ENCODE measurements at places on chromosomes 7 and 10.

DNA sequence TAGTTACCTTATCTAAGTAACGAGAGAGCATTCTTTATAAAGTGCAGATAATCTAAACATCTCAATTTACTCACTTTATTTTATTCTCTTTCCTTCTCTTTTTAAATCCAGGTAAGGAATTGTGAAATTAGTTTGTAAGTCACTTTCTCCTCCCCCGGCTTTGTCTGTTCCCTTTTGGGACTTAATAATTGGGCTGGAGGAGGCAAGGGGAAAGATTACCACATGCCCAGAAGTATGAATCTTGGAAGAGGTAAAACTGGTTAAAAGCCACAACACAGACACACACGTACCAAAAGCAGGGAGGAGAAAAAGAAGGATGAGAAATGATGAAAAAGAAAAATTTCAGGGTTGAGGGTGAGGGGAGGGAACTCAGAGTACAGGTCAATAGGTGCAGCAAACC, 63.3 kb upstream of the LRRC17 start:
- no peak for DNase-seq

- no peak for DNase-seq
Observed at GRCh38 chr7:84195295-84196060, 889 bp upstream of the SEMA3A start.

DNA sequence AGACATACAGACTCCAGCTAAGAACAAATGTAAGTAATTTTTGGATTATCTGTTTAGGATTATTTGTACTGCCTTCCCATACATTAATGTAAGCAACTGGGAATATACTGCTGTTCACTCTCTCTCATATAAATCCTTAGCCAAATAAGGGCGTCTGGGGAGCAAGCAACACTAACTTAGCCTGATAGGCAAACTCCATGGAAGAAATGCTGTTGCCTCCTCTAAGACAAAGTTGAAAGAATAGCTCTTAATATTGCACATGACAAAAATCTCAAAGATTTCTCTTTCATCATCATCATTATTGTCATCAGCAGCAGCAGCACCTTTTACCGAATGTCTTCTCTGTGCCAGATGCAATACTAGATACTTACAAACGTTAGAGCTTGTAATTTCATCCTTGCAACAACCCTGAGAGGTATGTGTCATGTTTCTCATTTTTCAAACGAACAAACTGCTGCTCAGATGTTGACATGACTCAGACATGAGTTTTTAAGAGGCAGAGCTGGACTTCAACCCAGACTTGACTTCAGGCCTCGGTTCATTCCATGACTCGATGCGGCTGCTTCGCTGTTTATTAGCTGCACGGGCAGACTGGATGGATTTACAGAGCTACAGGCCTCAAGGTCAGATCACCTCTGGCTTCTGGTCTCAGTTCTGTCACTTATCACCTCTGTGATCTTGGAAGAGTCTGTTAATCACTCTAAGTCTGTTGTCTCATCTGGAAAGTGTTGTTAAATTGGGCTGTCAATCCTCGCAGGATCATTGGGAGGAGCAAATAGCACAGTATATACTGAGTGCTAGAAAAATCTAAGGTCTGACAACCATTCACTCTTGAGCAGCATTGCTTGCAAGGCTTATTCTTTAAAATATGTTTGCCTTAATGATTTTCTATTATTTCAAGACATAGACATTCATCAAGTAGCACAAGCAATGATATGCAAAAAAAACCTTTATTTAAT, 126.3 kb upstream of the CELF2 start:
- DNase-seq: no peak

- DNase-seq: no peak
Observed at GRCh38 chr7:45573661-45574415, at the start of gene ADCY1. TSS of gene ADCY1 (plus strand) at chr7:45574368. CDS start at chr7:45574544, 176 bp downstream.

- no peak for DNase-seq
Observed at GRCh38 chr10:110032801-110033700, 25.3 kb downstream of the ADD3 start.

GRCh38 chr7:101650579-101651081, 21.5 kb upstream of the MYL10 start:
- DNase-seq: peak; percentile 33

GRCh38 chr10:35605191-35605590, at the start of gene GJD4:
TSS of gene GJD4 (plus strand) at chr10:35605341. CDS start at chr10:35605568, 227 bp downstream.
- DNase-seq: no peak

GRCh38 chr7:157176771-157177170, 38.0 kb downstream of the UBE3C start:
- DNase-seq: no peak

- DNase-seq: no peak
Observed at GRCh38 chr7:2460188-2460587, 16.0 kb downstream of the GRIFIN start.

DNA sequence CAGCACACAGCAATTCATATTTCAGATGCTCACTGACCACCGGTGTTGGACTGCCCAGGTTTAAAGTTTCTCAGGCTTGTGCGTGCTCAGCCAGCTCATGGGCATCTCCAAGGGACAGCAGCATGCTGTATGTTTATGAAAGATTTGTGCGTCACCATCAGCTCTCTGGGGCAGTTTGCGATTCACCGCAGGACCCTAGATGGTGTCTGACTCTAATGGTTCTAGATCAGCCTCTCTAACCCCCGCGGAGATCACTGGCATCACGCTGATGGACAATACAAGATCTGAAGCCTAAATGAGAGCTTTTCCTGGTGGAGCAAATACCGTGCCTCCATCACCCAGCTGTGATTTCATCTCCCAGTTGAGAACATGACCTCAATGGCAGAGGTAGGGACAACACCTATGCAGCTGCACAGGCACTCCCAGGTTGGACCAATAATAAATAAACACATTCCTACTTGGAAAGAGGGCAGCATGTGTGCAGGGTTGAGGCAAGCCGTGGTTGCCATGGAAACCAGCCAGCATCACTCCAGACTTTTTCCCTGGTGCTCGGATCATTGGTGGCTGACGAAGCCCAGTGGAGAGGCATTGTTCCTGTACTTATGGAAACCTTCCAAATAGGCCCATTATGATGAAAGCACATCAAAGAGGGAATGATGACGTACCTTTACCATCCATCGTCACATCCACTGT, 253.6 kb downstream of the KCNMA1 start:
- DNase-seq: no peak

DNA sequence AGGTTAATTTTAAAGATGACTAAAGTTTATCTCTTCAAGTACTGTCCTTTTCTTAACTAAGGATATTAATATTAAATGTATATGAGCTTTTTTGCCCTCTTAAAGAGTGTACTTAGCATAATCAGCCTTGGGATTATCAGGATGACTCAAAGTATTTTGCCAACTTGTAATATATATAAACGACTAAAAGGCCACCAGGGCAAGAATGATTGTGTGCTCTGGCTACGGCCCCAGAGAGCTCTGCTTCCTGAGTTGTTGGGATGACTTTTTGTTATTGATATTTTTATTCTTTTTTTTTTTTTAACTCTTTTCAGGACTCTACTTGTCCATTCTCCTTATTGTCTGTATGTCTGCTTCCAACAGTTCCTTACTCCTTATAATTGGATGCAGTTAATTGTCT, 14.8 kb upstream of the CHRM2 start:
- no peak for DNase-seq

GRCh38 chr10:17077346-17077781, 52.2 kb downstream of the CUBN start:
- no peak for DNase-seq

DNA sequence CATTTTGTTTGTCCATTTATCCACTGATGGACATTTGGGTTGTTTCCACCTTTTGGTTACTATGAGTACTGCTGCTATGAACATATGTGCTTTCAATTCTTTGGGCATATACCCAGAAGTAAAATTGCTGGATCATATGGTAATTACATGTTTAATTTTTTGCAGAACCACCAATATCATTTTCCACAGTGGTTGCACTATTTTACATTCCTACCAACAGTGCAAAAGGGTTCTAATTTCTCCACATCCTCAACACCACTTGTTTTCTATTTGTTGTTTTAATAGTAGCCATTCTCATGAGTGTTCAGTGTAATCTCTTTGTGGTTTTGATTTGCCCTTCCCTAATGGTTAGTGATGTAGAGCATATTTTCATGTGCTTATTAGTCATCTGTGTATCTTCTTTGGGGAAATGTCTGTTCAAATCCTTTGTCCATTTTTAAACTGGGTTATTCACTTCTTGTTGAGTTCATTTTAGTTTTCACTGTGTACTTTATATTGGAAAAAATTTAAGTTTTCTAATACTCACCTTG, 101.9 kb downstream of the HIBADH start:
- DNase-seq: peak; percentile 52

DNA sequence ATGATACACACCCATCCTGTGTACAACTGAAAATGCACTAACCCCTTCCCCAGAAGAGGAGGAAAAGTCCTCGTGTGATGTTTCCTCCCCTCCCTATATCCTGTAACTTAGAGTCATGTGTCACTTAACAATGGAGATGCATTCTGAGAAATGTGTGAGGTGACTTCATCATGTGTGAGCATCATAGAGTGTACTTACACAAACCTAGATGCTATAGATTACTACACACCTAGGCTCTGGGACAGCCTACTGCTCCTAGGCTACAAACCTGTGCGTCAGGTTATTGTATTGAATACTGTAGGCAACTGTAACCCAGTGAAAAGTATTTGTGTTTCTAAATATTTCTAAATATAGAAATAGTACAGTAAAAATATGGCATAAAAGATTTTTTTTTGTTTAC, 98.6 kb upstream of the FAM180A start:
- no peak for DNase-seq

DNA sequence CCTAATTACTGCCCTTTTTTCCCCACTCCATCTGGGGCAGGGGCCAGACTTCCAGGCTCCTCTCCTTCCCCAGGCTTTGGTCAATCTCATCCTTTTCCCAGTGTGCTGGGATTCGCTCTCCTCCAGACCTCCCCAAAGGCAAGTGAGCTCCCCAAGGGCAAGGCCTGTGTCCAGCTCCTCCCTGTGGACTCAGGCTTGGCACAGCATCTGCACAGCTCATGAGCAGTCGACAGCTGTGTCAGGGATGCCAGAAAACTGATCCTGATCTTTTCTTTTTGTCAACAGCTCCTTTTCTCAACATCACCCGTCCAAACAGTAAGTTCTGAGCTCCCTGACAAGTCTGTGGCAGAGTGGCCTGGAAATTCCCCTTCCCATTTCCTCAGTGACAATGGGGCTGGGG, 67.1 kb downstream of the C10orf120 start:
- DNase-seq: no peak

DNA sequence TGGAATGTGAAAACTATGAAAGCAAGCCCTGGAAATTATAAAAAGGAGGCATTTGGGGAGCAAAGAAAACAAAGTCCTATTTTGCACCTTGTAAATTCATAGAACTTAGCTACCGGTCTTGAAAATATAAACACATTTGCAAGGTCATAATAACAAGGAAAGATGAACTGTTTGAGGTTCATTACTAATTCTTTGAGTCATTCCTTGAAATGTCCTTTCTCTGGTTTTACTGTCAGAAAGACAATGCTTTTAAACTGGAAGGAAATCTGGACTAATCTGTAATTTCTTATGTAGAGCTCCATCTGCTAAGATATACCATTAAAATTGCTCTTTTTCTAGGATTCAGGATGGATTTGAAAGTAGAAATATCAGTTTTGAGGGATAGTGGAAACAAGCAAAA, 1.4 kb downstream of the ERLIN1 start:
- DNase-seq: no peak

GRCh38 chr10:55098452-55098851, 297.4 kb upstream of the PCDH15 start:
- no peak for DNase-seq

DNA sequence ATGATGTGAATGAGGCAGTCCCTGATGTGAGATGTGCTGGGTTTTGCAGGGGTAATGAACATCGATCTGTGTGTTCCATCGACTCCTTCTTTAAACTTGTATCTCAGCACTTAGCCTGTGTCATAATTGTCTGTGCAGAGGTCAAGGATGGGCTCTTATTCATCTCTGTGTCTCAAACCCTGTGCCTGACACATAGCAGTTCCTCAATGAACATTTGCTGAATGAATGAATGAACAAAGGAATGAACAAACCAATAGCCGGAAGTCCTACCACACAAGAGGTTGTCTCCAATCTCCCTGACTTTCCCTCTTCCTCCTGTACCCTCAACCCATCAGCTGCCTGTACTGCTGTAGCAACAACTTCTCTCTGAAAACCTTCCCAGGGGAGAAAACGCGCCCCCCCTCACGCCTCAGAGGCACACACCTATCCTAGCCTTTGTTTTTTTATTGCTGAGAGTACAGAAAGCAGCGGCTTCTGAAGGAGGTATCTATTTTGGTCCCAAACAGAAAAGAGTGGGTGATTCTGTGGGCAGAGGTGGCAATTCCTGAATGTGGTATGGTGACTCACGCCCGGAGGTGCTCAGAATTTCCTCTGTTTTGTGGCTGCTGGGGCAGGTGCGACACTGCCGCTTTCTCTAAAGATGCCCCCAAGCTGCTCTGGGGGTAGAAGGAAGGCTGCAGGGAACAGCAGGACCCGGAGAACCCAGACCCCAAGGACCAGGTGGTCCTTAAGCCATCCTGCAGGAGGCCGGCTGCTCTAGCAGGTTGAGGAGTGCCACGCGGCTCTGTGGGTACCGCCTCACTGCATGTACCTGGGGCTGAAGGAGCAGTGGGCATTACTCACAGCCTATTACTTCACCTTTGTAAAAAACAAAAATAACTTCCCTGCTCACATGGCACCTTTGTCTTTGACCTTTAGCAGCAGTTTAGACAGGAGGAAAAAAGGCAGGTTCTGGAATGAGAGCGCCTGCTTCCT, 9.6 kb downstream of the IL2RA start:
- DNase-seq: no peak

GRCh38 chr7:90579181-90579688, 16.9 kb upstream of the CDK14 start:
- DNase-seq: peak; percentile 60

- DNase-seq: no peak
Observed at GRCh38 chr10:90561666-90562065, 296.2 kb downstream of the HTR7 start.

DNA sequence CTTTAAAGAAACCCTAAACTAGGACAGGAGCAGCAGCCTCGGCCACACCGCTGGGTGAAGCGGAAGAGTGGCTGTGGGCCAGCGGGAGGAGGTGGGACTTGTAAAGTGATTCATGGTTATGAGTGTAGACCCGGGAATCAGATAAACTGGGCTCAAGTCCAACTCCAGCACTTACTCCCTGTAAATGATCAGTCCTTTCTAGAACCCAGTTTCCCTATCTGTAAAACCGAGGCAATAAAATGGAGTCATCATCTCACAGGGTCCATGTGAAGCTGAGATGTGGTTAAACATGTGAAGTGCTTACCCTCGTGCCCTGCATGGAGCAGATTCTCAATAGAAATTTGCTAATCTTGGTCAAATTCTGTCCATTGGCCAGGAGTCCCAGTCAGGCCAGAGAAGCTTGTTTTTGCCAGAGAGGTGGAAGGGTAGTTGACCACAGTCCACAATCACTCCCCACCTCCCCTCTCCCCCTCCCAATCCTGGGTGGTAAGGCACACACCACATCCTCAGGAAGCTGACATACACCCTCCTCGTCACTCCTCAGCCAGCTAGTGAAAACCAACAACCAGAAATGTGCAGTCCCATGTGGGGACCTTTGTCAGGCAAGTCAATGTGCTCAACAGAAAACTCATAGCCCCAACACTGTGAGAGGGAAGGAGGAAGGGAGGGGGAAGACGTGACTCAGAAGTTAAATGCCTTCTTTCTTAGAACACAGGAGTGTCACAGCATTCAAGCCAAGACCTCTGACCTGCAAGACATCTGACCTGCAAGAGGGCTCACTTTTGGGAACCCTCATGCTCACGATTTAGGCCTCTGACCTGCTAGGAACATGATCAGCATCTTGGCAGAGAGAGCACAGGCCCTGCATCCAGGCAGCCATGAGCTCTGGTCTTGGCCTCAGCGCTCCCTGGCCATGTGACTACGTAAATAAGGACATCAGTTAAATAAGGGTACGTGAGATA, 145.1 kb downstream of the PLXNA4 start:
- DNase-seq: peak; percentile 92

GRCh38 chr10:98265403-98266378, 2.3 kb downstream of the LOXL4 start:
- DNase-seq: no peak

All from RCC 7860 (cell line).